ENCODE measurements at places on chromosomes 6 and 20. TPM values are rescaled to one million over a fixed set of nuclear protein-coding genes. Genes with fewer than 3 reads are reported as not detected.

GPR31 gene
- total RNA-seq, result not detected

ADTRP gene
- 0.38 TPM for total RNA-seq

PROCR gene
- total RNA-seq, result 78.1 TPM

SLC22A16 gene
- total RNA-seq, result 4.2 TPM

BTN1A1 gene
- total RNA-seq, result not detected

ACTL10 gene
- not detected for total RNA-seq

GSTA3 gene
- not detected for total RNA-seq
